ENCODE measurements at places on chromosomes 11 and 22.

GRCh38 chr11:113971506-113972195 is 3.3 kb upstream of the HTR3A start:
- no peak for DNase-seq

- DNase-seq: no peak
These were observed 859 bp upstream of the KRTAP5-5 start for GRCh38 chr11:1628506-1629325.

DNA sequence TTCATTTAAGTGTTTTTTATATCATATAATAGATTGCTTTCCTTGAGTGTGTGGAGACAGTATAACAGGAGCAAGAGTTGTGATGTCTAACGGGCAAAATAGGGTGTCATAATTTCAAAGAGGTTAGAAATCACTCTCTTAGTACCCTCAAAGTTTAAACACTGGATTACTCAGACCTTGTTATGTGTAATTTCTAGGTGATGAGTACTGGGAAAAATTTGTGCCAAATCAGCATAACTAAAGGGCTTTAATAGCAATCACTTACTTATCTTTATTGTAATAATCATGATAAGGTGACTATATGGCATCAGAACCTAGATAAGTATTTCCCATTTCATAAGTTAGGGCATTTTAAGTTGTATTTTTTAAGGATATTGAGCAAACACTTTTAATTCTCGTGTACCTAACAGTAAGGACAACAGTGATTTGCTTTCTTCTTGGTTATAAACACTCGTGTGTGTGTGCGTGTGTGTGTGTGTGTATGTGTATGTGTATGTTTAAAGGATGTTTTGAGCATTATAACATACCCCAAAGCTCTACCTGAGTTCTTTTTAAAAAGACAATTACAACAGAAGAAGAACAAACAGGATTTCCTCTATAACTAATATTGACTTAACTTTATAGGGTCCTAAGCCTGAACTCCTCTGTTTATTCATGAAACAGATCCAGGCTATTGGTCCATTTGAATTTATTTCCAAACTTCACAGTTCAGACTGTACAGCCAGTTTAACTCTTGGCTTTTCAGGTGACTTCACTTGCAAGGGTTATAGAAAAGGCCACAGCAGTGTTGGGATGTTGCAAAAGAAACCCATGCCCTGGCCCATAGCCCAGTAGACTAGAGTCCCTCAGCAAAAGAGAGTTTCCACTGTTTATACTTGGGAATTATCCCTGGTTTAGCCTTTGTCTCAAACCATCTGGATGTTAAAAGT is 23.7 kb upstream of the PDE3B start:
- no peak for DNase-seq

- DNase-seq: no peak
These were observed 453.9 kb downstream of the ETS1 start for GRCh38 chr11:128133501-128133900.

DNA sequence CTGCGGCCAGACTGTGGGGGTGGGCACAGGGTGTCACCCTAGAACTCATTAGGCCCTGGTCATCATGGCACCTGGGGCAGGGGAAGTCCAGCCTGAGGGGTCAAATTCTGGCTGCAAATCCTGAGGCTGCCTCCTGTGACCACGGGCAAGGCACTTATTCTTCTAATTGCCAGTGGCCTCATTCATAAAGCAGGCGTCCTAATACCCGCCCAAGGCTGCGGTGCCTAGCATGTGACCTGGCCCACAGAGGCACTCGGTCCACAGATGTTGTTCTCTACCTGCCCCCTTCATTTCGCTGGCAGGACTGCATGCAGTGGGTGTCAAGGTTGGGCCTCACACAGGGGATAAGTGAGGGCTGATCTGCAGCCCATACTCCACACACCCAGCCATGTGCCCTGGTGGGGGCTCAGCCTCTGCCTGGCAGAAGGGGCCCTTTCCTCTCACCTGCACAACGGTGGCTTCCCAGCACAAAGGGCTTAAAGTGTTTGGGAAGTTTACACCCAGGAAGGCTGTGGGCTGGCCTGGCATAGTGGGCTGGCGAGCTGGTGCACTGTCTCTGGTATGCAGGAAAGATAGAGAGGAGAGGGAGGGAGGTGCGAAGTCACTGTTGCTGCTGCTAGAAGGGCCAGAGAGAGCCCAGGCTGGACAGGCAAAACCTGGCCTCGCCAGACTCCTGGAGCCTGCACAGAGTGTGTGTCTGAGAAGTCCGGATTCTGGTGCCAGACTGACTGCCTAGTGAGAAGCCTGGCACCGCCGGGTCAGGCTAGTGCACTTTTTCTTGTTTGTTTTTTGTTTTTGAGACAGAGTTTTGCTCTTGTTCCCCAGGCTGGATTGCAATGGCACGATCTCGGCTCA is 3.2 kb downstream of the MPST start:
- DNase-seq: no peak

GRCh38 chr22:48884324-48884723 is 943.3 kb downstream of the BRD1 start:
- no peak for DNase-seq

GRCh38 chr11:107337917-107338316 is 119.7 kb downstream of the CWF19L2 start:
- DNase-seq: no peak

GRCh38 chr11:1731451-1732059 is 18.8 kb downstream of the IFITM10 start:
- no peak for DNase-seq

GRCh38 chr11:36558571-36559413 is 9.0 kb upstream of the RAG1 start:
- no peak for DNase-seq

- no peak for DNase-seq
These were observed 63.5 kb downstream of the ATM start for GRCh38 chr11:108286370-108286769.

DNA sequence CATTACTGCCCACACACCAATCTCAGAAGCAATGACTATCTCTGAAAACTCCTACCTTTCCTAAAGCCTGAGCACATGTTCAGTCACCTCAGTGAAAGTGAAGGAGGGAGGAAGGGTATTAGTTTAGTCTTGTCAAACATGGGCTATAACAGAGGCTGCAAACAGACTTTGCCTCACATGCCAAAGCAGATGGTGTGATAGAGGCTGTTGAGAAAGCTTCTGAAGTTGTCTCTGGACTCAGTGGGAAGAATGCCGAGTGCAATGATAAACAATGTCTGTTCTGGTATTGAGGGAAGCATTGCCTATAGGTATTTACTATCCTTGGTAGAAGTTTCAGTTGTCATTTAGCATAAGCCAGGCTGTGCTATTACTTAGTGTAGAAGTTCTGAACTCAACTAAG is 314.5 kb upstream of the CCDC90B start:
- DNase-seq: no peak

- no peak for DNase-seq
These were observed 891.2 kb downstream of the KCNA4 start for GRCh38 chr11:29125606-29126005.

- no peak for DNase-seq
These were observed 57.1 kb upstream of the TCF20 start for GRCh38 chr22:42327462-42328129.

- no peak for DNase-seq
These were observed 47.9 kb upstream of the CCDC188 start for GRCh38 chr22:20198557-20199319.

DNA sequence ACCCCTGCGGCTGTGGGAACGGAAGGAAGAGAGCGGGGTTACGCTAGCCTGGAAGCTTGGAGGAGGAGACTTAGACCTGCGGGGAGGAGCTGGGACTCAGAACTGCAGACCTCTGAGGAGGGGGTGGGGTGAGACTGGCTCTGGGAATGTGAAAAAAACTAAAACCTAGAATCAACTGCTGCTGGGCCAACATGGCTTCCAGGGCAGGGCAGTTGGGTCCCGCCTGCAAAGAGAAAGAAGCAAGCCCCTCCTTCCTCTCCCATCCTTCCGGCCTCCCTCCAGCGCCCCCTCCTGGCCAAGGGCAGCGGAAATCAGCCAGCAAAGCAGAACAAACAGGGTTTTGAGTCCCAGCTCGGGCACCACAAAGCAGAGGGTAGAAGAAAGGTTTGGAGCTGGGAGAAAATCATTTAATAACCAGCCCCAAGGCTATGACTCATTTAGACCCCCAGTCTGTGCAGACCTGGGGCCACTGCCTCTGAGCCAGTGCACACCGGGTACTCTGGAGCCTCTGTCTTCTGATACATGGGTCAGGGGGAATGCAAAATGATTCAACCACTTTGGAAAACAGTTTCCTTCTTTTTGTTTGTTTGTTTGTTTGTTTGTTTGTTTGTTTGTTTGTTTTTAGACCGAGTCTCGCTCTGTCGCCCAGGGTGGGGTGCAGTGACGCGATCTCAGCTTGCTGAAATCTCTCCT is 7.3 kb upstream of the NCF4 start:
- peak; percentile 79 for DNase-seq

- no peak for DNase-seq
These were observed 6.4 kb downstream of the ELFN2 start for GRCh38 chr22:37420686-37421467.

DNA sequence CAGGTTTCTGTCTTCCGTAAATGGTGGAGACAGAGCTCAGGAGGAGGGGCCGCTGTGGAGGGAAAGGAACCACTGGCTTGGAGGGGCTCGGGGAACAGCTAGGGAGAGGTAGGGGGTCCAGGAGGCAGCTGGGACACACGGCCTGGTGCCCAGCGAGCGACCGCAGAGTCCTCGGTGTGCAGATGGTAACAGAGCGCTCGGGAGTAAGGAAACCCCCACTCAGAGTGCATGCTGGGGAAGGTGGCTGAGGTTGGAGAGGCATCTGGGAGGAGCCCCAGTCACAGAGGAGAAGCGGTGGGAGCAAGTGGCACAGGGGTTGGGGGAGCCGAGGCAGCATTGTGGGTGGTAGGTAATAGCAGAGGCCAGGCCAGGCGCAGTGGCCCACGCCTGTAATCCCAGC is 10.8 kb upstream of the NCF4 start:
- no peak for DNase-seq

DNA sequence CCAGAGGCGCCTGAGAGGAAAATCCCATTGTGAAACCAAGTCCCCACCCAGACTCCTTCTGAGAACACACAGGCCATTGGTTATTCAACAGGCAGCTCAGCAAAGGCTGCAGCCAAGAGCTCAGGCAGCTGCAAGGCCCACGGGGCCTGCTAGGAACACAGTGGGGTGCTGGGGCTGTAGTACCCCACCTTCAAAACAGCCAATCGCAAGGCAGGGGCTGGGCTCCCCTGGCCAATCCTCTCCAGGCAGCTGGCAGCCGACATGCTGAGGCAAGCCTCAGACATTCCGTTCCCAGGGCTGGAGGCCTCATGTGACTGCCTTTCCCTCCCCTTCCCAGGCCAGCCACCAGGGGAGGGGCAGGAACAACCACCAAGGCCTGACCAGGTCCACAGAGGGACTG is 6.6 kb downstream of the PRODH start:
- no peak for DNase-seq

DNA sequence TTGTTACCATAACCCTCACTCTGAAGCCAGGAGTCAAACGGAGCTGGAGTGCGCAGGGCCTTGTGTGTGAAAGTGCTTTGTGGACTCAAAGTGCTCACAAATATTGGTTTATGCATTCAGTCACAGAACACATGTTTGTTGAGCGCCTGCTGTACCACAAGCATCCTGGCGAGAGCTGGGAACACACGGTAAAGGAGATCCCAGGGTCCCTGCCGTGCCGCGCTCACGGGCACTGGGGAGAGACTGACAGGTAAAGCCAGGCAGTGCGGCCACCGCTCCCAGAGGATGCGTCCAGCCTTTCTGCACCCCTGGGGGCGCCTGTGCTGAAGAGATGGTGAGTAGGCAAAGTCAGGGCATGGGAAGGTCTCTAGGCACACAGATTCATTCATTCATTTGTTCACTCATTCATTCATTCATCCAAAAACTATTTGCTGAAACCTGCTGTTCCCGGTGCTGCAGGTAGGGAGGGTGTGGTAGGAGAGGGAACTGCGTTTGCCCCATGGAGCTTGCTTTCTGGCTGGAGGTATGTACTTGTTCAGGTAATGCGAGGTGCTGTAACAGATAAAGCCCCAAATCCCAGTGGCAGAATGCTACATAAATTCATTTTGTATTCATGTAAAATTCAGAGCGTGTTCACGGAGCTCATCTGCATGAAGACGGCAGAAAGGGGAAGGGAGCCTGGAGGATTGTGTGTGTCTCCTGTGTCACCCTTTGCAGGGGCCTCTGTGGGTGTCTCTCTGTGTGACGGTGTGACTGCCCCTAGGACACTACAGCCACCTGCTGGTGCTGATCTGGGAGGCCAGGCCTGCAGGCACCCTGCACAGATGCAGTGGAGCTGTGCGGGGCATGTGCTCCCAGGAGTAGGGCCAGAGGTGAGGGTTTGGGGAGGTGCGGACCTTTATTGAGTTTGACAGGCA is 167.0 kb upstream of the B3GAT1 start:
- no peak for DNase-seq

DNA sequence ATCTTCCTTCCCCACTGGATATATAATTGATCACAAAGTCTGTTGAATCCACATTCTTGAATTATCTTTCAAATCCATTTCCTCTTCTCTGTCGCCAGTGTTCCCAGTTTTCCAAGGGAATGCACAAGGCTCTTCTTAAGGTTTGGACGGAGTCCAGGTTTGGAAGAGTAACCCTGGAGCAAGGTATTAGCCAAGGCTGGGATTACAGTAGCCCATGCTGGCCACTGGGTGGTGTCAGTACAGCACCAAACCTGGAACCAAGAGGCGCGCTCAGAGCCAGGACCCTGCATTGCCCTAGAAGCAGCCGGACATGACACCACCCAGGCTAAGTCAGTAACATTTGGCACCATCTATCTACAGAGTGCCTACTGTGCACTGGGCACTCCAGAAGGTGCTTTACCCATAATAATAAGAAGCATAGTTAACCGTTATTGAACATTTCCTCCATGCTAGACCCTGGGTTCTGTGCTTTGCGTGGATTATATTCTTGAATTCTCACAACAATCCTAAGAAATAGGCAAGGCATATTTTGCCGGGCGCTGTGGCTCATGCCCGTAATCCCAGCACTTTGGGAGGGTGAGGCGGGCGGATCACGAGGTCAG is 48.0 kb upstream of the CLPB start:
- peak; percentile 5 for DNase-seq

- DNase-seq: no peak
These were observed 119.2 kb downstream of the FEZ1 start for GRCh38 chr11:125376856-125377255.

DNA sequence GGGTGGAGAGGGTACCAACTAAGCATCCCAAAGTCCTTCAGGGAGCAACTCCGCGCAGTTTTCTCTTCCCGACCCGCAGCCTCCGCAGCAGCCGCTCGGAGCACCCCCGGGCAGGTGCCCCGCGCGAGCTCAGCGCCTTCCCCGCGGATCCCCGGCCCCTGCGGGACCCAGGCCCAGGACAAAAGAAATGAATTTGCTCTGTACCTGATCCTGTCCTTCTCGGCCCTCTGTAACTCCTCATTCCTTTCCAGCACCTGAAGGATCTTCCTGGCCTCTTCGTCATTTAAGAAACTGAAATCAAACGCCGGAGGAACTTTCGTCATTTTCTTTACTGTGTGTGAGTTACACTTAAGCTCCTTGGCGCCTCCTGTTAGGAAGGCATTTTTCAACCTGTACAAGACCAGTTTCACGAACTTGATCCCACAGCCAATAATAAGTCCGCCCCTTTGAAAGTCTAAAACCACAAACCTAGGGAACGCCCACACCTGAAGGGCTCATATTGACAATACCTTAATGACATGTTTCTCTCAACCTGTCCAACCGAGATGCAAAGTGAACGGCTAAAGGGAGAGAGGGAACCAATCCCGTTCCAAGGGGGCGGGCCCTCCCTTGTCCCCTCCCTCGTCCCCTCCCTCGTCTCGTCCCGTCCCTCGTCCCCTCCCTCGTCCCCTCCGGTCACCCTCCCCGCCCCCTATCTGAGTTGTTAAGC is at the start of gene EXPH5:
Gene EXPH5 (minus strand): TSS at position 555 of the 709 bp plus-strand sequence. CDS start 232 bp downstream, at position 323.
- no peak for DNase-seq

GRCh38 chr11:14927146-14927545 is 35.1 kb upstream of the CYP2R1 start:
- DNase-seq: no peak

Data from GF-D8 (cell line).